ENCODE measurements at places on chromosomes 7 and 10.

- DNase-seq: peak; percentile 20
Measured at GRCh38 chr10:16116404-16117304, 256.3 kb upstream of the MINDY3 start.

- DNase-seq: no peak
Measured at GRCh38 chr7:111164442-111164841, 73.5 kb downstream of the LRRN3 start.

- DNase-seq: peak; percentile 64
Measured at GRCh38 chr7:23490357-23491135, 20.3 kb upstream of the IGF2BP3 start.

GRCh38 chr10:2414039-2414438, 653.3 kb upstream of the PFKP start:
- no peak for DNase-seq

- no peak for DNase-seq
Measured at GRCh38 chr10:75166623-75166972, 44.0 kb upstream of the VDAC2 start.

- DNase-seq: no peak
Measured at GRCh38 chr7:94307399-94308048, 87.2 kb upstream of the COL1A2 start.

DNA sequence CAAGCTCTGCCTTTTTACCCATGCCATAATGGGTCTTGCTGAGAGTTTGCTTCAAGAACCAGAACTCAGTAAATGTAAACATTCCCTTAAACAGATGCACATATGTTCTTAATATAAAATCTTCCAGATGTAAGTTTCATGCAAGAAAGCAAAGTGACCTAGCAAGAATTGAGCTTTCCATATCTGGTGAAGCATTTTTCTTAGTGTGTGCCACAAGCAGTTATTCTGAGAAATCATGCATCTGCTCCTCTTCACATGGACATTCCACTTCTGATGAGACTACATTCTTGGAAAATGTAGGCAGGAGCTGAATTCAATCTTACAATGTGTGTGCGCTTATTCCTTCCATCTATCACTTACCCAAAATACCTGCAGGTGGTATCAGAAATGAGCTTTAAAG, 227.8 kb upstream of the LRRTM3 start:
- DNase-seq: no peak

DNA sequence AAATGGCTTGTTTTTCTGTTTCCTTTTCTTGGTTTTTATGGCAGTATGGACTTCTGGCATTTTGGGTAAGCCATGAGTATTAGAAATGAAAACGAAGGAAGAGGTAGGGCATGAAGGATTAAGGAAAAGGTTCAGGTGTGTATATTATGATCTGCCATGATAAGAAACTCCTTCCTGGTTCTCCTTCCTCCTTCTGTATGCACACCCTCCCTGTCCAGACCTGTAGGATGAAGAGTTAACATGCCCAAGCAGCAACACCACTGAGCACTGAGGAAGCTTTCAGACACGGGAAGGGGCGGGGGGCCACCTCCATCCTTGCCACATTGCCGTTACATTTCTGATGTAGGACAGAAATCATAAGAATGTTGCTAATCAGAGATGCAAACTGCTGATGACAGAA, 361.0 kb upstream of the ZMIZ1 start:
- no peak for DNase-seq

DNA sequence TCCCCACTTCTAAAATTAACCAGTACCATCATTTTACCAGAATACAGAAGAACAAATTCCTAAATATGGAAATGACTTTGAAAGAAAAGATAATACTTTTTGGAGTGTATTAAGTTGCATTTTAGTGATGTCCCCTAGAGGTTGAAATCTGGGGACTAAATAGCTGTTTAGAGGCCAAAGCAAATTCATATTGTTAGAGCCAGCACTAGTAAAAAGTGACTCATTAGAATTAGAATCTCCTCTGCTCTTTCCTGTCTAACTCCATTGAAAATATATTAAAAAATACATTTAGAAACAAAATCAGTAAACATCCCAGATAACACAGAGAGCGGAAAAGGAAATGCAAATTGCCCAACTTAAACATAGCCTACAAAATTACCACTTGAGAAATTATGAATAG, 1189.6 kb upstream of the C7orf33 start:
- peak; percentile 15 for DNase-seq

DNA sequence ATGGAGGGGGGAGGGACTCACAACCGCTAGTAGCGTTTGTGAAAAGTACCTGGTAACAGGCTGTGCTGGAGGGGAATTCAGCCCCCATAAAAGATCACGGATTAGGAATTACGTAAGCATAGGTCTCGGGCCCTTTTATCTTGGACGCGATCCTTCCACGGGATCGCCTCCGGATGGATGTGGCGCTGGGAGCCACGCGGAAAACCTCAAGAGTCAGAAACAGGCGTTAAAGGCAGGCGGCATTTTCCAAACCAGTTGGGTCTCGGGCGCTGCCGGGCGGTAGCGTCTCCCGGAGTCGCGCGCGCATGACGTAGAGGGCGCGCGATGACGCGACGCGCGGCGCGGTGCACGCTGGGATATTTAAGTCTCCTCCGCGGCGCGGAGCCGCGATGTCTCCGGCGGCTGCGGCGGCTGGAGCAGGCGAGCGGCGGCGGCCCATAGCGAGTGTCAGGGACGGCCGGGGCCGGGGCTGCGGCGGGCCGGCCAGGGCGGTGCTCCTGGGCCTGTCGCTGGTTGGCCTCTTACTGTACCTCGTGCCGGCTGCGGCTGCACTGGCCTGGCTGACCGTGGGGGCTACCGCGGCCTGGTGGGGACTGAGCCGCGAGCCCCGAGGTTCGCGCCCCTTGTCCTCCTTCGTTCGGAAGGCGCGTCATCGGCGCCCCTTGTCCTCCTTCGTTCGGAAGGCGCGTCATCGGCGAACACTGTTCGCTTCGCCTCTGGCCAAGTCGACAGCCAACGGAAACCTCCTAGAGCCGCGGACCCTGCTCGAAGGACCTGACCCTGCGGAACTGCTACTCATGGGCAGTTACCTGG, at the start of gene POM121:
Gene POM121, plus strand, starts transcription at position 363 of the 813 bp plus-strand sequence. Its CDS starts 27 bp downstream, at position 390.
- peak; percentile 94 for DNase-seq

GRCh38 chr10:89613582-89613981, 31.5 kb downstream of the PANK1 start:
- no peak for DNase-seq

GRCh38 chr7:141654551-141654950, 47.4 kb downstream of the DENND11 start:
- DNase-seq: peak; percentile 69

- no peak for DNase-seq
Measured at GRCh38 chr7:156898938-156899337, 6.0 kb upstream of the LMBR1 start.

DNA sequence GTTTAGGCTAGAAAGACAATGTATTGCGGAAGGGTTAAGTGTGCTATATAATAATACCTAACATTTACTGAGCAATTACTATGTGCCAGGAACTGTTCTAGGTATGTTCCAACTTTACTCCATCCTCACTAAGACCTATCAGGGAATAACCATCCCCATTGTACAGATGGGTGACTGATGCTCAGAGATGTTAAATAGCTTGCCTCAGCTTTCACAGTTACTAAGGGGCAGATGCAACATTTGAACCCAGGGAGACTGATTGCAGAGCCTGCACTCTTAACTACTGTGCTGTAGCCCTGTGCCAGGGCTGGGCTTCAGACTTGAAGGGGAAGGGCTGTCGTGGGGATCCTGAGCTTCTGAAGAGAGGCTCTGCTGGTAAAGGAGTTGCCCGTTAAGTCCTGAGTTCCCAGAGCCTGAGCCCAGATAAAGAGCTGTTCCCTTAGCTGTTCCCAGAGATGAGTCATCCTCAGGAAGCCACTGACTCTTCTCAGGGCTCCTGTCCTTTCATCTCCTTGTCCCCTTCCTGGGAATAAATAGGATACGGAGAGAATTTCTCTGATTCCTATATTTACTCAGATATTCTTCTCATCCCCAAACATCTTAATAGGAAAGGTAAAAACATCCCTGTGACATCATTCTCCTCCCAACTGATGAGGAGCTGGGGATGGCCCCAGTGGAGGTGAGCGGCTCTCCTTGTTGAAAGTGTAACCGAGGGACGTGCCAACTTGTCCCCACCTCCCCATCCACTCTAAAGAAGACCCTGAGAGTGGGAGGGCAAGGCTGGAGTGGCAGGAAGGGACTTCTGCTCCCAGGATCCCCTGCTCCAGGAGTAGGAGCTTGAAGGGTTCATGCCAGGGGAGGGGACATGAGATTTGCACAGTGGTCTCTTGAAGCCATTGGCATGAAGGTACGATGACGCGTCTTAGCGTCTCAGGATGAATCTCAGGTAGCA, 28.0 kb upstream of the HABP2 start:
- peak; percentile 70 for DNase-seq

GRCh38 chr7:44638611-44639557, 32.5 kb downstream of the OGDH start:
- peak; percentile 88 for DNase-seq

DNA sequence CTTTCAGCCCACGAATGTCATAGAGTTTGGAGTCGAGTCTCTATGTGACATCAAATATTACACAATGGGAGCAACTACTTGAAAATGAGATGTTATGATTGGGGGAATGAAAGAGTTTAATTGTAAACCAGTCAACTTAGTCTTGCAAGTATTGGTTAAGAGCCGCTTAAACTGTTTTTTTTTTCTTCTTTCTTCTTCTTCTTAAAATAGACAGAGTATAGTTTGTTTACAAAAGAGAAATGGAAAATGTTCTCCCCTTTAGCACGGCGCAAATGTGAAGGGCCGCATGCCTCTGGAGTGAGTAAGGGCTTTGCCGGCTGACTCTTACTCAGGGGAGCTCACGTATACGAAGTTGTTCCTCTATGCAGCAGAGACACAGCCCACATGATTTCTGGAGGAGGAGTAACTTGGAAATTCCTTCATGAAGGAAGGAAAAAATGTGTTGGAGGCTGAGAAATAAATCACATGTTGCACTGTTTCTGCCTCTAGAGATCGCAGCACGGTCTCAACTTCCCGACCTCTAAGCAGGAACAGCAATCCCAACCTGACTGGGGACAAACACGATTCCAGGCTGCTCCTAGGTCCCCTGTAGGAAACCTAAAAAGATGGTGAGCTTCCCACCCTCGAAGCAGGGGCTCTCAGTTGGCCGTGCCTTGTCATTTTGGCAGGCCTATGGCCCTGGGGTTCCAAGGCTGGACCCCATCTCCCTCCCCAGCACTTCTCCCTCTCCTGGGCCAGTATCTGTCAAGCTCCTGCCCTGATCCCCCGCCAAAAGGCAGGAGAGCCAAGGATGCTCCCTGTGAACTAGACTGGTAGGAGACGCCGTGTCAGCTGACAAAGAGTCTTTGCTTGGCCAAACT, 44.8 kb downstream of the MYOF start:
- peak; percentile 85 for DNase-seq

DNA sequence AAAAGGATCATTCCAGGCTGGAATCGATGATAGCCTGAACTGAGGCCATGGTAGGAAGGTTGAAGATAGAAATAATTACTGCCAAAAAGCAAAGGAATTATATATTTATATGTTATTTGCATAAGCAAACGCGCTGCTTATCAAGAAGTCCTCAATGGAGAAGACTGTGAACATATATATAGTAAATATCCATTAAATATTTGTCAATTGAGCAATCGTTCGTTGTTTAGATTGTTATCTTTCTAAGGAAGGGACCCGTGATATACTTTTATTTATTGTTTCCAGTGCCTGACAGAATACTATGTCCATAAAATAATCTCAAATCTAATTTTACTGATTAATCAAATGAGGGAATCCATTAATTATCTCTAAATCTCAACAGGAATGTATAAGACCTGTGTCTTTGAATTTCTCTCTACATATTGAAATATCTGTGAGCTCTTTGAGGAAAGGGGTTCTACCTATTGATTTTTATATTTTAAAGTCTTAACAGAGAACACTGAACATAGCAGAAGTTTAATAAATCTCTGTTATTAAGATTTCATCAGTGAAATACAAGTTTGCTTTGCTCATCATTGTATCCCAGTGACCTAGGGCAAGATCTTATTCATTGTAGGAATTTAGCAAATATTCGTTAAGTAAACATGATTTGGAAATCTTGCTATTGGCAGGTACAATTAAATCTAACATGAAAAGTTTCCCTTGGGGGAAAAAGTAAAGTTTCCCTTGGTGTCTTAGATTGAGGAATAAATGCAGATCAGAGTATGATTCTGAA, 12.0 kb upstream of the HERC4 start:
- no peak for DNase-seq

DNA sequence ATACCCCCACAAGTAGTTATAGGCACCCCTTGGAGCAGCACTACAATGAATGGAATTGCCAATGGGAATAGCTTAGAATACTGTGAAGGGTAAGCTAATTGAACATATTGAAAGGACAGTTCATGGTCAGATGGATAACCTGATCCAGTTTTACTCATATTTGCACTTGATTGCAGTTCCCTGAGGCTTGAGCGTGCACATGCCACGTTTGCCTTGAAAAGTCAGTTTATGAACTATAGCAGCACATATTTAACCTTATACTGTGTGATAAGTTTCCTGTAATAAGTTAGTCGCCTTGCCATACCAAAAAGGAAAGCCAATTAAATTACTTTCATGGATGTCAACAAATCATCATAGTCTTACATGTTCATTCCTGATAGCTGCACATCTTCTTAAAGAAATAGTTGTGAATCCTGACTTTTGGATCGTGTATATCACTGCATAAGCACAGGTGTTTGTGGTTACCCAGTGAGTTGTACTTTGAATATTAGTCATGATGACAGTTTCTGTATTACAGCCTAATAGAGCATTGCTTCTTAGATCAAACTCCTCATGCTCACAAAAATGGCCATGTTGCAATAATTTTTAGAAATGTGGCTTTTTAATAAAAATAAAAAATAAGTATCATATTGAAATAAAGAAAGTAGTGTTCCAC, 21.6 kb downstream of the DNTT start:
- no peak for DNase-seq

GRCh38 chr10:61791216-61791615, 110.3 kb upstream of the ARID5B start:
- DNase-seq: peak; percentile 33

- DNase-seq: no peak
Measured at GRCh38 chr10:95437669-95438068, 123.5 kb downstream of the SORBS1 start.

- no peak for DNase-seq
Measured at GRCh38 chr10:61890430-61890829, 11.1 kb upstream of the ARID5B start.

- DNase-seq: no peak
Measured at GRCh38 chr7:156942708-156943090, 6.8 kb upstream of the NOM1 start.

GRCh38 chr7:116185956-116186355, 24.4 kb upstream of the TES start:
- no peak for DNase-seq

- no peak for DNase-seq
Measured at GRCh38 chr10:23917251-23917840, 291.6 kb upstream of the KIAA1217 start.

- no peak for DNase-seq
Measured at GRCh38 chr10:70324339-70324861, 40.6 kb upstream of the NPFFR1 start.
